ENCODE measurements at places on chromosomes 11 and 22. TPM values are rescaled to one million over a fixed set of nuclear protein-coding genes. Genes with fewer than 3 reads are reported as not detected.
A peak's percentile ranks its signal among the peaks of the same experiment; 100 is the strongest.

DNA sequence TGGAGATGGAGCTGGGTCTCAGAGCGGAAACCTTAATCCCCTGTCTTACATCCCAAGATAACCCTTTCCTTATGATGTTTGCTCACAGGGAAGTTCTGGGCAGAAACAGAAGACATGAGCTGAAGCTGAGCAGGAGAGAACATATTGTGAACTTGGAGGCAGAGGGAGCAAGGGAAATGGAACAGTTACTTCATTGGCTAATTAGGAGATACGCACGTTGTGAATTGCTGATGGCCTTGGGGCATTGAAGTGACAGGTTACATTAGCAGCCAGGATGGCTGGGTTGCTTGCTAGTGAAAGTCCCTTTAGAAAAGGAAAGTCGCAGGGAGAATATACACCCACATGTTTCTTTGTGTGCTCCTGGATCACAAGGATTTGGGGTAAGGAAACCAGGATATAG is 48.7 kb downstream of the TENM4 start:
- DNase-seq: no peak

GRCh38 chr11:117456027-117456720 is 128.5 kb downstream of the CEP164 start:
- no peak for DNase-seq

DNA sequence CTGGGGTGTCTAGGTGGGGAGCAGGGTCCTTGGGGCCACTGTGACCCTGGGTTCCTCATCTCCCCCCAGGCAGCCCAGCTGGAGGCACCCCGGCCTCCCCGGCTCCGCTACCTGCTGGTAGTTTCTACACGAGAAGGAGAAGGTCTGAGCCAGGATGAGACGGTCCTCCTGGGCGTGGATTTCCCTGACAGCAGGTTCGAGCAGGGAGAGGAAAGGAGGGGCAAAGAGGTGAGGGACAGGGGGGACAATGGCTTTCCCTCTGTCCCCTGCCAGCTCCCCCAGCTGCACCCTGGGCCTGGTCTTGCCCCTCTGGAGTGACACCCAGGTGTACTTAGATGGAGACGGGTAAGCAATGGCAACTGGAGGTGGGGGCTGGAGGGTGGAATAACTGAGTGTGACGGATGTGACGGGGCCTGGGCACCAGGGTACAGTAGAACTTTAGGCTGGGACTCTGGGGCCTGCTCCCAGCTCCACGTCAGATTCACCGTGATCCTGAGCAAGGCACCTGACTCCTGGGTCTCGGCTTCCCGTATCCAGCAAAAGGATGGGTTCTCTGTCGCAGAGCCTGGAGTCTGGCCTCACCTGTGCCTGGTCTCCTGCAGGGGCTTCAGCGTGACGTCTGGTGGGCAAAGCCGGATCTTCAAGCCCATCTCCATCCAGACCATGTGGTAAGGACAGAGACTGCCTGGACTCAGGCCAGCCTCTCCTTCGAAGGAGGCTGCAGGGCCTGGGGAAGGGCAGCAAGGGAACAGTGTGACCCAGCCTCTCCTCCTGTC is 3.6 kb downstream of the SSH3 start:
- no peak for DNase-seq

DNA sequence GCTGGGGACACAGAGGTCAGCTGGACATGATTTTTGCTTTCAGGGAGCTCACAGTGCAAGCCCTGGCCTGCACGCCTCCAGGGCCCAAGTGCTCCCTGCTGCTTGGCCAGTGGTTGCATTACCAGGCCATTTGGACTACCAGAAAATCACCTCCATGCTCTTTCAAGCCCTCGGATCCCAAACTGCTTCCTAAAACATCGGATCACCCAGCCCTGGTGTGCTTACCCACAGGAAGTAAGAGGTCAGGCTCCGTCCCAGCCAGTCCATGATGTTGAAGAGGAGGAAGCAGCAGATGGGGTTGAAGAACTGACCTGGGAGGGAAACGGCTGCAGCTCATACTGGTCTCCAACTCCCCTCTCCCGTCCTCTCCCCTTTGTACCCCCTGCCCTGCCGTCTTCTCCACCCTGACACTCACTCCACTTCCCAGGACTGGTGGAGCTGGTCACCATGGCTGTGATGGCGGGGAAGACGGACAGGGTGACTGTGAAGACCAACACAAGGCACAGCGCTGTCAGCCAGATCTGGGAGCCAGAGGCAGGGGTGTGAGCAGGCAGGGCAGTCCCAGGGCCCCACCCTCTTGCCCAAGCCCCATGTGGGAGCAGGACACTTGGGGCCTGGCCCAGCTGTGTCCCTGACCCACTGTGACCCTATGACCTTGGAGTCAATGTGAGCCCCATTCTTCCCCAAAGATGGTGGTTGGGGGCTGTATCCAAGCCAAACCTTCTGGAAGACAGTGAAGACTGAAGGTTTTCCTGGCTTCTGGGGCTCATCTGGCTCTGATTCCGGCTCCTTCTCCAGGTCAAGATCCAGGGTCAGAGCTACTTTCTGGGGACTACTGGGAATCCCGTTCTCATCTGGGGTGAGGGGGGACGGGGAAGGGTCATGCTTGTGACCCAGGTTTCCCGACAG is 5.6 kb downstream of the SLC29A2 start:
- no peak for DNase-seq

GRCh38 chr11:74849525-74850391 is 99.1 kb downstream of the XRRA1 start:
- no peak for DNase-seq

DNA sequence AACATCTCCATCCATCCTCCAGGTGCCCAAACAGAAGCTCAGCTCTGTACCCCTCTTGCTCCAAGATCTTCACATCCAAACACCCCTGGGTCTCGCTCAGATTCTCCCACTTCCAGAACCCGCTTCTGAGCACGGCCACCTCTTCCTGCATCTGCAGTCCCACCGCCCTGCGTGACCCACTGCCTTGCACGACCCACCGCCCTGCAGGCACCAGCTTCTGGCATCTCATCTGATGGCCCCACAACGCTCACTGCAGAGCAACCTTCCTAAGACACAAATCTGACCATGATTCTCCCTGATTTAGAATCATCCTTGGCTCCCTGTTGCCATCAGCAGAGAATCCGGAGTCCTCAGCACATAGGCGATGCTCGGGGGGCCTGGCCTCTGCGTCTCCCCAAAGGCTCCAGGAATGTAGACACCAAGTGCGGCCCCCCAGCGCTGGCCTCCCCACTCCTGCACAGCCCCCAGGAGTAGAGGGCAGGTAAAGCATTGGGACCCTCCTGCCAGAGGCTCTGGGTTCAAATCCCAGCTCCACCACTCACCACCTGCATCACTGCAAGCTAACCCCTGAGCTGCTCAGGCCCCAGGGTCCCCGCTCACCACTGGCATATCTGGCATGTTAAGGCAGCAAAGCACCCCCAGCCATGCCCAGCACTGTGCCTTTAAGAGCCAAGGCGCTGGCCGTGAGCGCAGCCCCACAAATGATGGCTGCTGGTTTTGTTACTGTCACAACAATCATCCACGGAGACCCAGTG is 459.3 kb downstream of the BRD1 start:
- peak; percentile 44 for DNase-seq

- DNase-seq: no peak
These were observed 30.6 kb downstream of the APOL6 start for GRCh38 chr22:35678836-35679235.

DNA sequence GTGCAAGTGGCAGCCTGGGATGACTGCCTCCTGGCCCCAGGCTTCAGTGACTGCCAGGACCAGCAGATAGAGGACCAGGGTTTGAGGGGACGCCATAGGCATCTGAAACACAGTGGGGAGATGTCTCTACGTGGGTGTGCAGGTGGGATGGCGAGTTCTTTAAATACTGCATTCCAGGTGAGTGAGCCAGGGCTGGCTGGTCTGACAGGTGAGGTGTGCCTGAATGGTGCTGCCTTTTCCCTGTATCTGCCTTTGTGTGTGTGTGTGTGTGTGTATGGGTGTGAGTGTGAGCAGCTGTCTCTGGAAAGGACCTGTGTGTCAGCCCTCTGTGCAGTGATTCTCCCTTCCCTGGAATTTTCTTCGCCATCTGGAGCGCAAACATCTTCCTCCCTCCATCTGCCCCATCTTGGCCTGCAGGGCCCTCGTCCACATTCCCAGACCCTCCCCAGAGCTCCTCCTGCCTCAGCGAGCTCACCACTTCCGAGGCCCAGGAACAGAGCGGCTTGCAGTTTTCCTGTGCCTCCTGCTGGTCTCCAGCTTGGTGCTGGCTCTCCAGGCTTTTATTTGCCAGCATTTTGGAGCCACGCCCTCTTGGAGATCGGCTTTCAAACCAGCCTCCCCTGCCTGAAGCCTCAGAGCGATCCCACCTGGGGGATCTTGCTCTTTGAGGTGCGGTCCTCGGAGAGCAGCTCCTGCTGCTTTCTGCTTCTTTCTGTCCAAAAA is at the start of gene GPHA2:
TSS of gene GPHA2 (minus strand) at position 535 of the 723 bp plus-strand sequence. CDS start at position 102, 433 bp downstream.
- DNase-seq: no peak

The RAB36 gene
- 1.3 TPM for total RNA-seq

The ADM gene
- total RNA-seq: 77.1 TPM

The OR5P2 gene
- 6.6 TPM for total RNA-seq

The APOL5 gene
- total RNA-seq: not detected
